Fibroblast of the conjunctiva (primary cell): ENCODE measurements at places on chromosomes 6 and 20.

DNA sequence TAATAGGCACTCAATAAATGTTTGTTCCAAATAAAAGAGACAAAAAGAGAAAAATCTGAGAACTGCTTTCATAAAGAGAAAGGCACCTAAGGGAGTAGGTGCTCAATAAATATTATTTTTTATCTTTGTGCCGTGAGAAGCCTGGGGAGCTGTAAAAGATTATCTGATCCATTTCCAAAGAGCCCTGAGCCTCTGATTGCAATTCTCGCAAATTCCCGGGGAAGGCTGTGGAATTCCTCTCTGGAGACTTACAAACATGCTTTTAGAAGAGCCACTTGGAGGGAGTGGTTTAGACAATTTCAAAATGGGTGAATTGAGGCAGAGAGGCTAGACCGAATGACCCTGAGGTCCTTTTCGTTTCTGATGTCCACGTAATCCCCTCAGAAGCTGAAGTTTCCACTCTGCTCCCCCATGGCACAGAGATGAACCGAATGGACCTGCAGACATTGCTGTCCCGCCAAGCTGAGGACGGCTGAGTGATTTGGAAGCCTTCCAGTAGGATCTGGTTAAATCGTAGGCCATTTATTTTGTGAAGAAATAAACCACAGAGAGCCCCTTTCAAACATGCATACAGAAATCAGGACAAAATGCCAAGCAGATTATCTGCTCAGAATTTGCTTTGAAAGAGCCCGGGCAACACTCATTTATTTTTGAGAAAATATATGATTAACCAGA, 77.8 kb downstream of the PKHD1 start:
- DNase-seq: no peak

DNA sequence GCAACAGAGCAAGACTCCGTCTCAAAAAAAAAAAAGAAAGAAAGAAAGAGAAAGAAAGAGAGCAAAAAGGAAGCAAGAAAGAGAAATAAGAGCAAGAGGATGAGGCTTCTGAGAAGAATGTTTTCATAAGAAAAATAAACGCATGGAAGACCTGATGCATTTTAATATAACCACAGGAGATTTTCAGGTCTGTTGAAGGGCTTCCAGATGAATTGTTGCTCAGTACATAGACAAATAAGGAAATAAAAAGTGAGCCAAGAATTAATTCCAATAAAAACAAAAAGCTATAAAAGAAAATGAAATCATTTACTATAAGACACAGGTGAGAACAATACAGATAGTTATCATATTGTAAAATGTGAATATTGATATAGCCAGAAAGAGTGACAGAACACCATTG, 43.5 kb downstream of the PERP start:
- DNase-seq: no peak

DNA sequence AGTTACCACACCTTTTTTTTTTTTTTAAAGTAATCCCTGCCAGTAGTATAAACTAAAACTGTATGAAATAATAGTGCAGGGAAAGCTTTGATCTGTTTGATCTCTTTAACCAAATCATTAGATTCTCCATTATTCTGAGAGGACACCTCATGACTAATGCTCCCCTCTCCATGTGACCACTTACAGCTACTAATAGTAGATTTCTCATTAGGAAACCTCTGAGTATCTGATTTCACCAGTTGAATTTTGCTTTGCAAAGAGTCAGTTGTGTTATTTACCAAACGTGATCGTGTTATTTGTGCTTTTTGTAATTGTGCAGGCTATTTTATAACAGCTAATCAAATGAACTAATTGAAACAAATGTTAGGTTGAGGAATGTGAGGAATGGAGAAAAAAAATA, 12.5 kb downstream of the CASP8AP2 start:
- DNase-seq: no peak

- DNase-seq: no peak
These were observed 134.3 kb downstream of the PXDC1 start for GRCh38 chr6:3617192-3617631.

- DNase-seq: no peak
These were observed 29.5 kb upstream of the SALL4 start for GRCh38 chr20:51831866-51832265.

GRCh38 chr6:46586906-46587305, 65.7 kb downstream of the CYP39A1 start:
- DNase-seq: no peak

DNA sequence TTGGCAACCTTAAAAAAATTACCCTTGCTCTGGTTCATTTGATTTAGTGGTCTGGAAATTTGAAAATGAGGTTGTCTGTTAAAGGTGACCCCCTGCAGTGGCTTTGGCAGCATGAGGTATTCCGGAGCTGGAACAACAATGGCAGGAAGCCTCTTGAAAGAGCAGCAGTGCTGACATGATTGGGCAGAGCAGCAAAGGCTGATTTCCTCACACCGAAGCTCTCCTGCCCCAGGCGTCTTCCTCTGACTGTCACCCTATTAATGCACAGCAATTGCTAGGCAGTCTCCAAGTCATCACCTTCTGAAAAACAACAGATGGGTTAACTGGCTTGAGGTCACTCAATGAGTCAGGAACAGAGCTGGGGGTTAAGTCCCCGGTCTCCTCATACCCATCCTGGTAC, 241.8 kb upstream of the MMS22L start:
- DNase-seq: no peak

GRCh38 chr6:72876256-72876655, 254.4 kb downstream of the KCNQ5 start:
- no peak for DNase-seq

- DNase-seq: no peak
These were observed 58.7 kb downstream of the VEGFA start for GRCh38 chr6:43828711-43829110.

DNA sequence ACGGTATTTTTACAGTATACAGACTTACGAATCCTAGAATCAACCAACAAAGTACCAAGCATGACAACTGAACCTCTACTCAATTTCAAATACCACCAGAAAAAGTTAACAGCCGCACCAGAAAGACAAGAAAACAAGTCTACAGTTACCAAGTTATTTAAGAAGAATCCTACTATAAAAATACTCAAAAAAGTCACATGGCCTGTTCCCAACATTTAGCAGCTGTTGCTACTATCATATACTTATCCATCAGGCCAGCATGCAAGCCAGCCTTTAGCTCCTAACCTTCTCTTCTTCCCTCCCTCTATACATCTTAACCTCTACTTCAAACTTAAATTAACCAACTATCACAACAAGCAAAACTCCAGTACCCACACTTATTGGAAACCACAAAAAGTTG, 1.9 kb downstream of the SYNCRIP start:
- DNase-seq: no peak

DNA sequence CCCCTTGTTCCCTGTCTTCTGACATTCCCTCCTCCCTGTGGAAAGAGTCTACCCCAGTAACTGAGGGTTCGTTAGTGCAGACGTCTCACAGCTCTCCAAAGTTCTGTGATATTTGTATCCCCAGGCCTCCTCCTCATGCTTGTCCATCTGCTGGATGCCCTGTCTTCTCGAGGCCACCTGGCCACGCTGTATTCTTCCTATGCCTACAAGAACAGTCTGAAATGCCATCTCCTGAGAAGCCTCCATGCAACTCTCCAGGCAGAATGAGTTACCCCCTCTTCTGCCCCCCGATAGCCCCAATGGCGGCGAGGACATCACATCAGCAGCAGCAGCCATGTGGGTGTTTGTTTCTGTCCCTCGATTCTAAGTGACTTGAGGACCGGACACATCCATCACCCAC, 9.3 kb downstream of the ULBP2 start:
- no peak for DNase-seq

GRCh38 chr20:1306316-1307135, 22.4 kb downstream of the SDCBP2 start:
- no peak for DNase-seq
